Smooth muscle cell of the pulmonary artery (primary cell): ENCODE measurements at places on chromosomes 7 and 10. TPM values are rescaled to one million over a fixed set of nuclear protein-coding genes. Genes with fewer than 3 reads are reported as not detected.

RBP4 gene
- 0.59 and 1.7 TPM in 2 replicates for total RNA-seq

PHYHIPL gene
- total RNA-seq = not detected in 2 replicates

HGF gene
- total RNA-seq = 51.1 and 342 TPM in 2 replicates

ARPC1A gene
- total RNA-seq = 198 and 257 TPM in 2 replicates
